Astrocyte of the hippocampus (primary cell): ENCODE measurements at places on chromosomes 5 and 9.

DNA sequence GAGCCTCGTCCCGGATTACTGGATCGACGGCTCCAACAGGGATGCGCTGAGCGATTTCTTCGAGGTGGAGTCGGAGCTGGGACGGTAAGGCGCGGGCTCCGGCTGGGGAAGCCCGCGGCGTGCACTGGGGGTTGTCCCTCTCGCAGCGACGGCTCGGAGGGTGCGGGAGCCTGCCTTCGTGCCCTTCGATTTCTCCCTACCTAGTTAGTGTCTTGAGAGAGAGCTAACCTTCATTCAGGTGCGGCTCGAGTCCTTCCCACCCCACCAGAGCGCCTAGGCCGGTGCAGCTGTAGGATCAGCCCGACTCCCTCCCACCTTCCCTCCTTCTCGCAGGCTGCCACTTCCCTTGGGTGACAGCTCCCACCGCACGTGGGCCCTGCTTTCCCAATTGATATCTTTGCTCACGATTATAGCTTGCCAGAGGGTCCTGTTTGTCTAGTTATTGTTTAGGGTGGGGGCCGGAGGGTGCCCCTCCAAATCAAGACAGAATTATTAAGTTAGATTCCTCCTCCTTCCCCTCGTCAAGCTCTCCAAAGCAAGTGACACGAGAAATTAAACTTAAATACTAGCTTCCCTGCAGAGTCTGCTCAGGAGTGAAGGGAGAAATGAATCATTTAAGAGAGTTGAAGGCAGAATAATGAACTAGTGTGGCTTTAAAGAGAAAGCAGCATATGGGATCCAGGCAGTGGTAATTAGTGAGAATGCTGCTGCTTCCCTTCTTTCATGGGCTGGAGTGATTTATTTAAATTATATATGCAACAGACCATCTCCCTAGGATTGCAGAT, 569 bp downstream of the CAMK4 start:
- peak; percentile 16 for DNase-seq

- no peak for DNase-seq
Observed at GRCh38 chr9:17622141-17622540, 43.3 kb downstream of the SH3GL2 start.

- DNase-seq, result no peak
Observed at GRCh38 chr9:7348692-7349091, 450.9 kb downstream of the DMAC1 start.

DNA sequence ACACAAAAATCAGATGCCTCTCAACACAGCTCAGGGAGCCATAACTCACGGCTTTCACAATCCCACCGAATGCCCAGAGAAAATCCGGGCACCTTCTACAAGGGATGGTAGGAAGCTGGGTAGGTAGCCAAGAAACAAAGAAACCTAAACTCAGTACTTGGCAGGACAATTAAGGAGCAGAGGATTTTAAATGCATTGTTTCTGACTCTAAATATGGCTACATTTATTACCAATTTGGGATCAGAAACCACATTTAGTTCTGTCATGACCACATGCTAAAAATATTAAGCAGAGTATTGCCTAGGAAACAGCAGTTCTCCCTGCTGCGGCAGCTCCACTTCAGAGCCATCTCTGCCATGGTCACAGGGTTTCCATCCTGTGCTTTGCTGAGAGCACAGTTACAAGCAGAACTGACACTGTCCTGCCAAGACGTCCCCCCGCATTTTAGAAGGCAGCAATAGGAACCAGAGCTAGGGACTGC, 57.5 kb downstream of the SIL1 start:
- DNase-seq, result peak; percentile 53

- DNase-seq, result peak; percentile 29
Observed at GRCh38 chr9:7237473-7238246, 479.9 kb downstream of the KDM4C start.

DNA sequence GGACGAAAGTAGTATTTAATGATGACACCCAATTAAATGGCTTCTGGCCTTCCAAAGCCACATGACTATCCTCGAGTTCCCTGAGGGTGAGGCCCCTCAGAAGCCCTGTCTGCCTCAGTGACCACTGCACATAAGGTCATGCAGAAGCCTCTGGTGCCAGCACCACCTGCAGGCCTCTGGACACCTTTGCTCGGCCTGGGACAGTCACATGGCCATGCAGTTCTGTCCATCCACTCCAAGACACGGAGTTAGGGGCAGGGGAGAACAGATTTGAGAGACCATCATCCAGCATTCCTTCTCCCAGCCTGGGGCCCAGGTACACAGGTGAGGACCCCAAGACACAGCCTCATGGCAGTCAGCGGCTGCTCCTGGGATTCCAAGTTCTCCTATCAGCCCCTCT, 145.0 kb downstream of the ROR2 start:
- DNase-seq, result no peak

DNA sequence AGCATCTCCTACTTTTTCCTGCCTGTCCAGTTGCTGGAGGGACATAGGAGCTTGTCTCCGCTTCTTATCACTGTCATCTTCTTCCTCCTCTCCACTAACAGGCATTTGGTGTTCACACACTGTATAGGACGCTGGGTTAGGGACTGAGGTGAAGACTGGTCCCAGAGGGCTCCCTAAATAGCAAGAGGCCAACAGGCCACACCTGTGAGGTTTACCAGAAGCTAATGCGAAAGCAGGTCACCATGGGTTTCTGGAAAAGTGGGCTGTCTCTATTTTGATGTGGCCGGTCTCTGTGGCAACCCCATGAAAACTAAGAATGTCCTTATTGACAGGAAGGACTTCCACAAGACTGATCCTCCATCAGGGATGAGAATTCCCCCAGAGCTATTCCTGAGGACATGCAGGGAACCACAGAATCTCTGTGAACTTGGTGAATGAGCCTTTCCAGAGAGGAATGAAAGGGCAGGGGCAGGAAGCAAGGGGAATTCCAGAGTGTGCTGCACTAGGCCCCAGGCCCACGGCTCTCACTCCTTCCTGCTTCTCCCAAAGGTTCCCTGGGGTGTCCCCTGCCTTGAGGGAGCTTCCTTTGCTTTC, 61.7 kb downstream of the DAP start:
- DNase-seq, result no peak

- DNase-seq, result peak; percentile 76
Observed at GRCh38 chr9:99807276-99807852, 14.3 kb upstream of the NR4A3 start.

DNA sequence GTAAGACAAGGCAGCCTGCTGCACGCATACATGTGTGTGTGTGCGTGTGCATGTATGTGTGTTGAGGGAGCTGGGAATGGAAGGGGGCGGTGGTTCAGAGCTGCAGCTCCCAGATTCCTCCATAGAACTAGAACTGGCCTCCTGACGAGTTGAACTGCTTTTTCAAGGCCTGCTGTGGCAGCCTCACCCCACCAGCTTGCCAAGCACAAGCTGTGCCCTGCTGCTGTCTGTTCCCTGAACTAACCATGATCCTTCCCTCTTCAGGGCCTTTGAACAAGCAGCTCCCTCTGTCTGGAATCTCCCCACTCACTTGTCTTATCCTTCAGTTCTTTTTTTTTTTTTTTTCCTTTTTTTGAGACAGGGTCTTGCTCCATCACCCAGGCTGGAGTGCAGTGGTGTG, 22.6 kb downstream of the LRSAM1 start:
- no peak for DNase-seq

DNA sequence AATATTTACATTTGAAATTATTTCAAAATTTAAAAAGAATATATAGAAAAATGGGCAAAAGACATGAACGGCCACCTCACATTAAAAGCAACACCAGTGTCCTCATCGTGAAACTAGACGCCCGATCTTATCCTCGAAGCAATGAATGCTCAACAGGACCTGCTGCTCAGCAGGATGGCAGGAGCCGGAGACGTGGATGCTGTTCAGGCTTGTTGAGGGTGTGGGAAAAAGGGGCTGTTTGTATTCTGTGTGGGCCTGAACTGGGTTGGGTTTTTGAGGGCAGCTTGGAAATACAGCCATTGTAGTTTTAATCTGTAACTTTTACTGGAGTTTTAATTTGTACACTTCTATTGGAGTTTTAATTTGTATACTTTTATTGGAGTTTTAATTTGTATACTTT, 20.3 kb downstream of the EXOC3 start:
- DNase-seq, result no peak

DNA sequence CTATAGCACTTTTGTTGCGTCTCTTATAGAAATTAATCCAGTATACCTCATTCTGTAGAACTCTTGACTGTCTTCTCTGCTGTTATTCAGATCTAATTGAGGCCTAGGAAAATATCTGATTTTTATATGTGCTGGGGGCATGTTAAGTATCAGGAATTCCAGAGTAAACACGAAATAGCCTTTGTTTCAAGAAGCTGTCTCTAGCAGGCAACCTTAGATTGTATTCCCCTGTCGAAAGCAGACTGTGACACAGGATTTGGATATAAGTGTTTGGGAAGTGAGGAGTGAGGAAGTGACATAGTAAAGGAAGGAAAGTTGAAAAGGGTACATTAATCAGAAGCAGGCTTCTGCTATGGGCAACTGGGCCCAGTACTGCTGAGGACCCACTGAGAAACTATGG, 72.1 kb upstream of the RASA1 start:
- peak; percentile 16 for DNase-seq

- DNase-seq, result peak; percentile 80
Observed at GRCh38 chr9:137550231-137550621, at the start of gene PNPLA7. Gene PNPLA7, minus strand, starts transcription at chr9:137550402. Its CDS starts 205 bp downstream, at chr9:137550197.

GRCh38 chr9:72675586-72675985, 154.2 kb downstream of the TMC1 start:
- DNase-seq, result peak; percentile 90

DNA sequence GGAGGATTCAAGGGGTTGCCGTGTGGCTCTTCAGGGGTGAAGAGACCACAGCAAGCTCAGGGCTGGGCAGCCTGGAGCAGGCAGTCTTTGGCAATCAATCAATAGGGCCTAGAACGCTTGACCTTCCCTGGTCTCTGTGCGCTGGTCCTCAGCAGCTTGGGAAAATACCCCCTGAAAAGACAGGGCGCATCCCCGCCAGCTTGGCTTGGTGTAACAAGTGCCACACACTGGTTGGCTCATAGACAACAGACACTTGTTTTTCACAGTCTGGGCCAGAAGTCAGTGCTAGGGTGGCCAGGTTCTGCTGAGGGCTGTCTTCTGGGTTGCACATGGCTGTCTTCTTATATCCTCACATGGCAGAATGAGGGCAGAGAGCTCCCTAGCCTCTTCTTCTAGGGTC, 141.1 kb downstream of the HSD17B3 start:
- no peak for DNase-seq

DNA sequence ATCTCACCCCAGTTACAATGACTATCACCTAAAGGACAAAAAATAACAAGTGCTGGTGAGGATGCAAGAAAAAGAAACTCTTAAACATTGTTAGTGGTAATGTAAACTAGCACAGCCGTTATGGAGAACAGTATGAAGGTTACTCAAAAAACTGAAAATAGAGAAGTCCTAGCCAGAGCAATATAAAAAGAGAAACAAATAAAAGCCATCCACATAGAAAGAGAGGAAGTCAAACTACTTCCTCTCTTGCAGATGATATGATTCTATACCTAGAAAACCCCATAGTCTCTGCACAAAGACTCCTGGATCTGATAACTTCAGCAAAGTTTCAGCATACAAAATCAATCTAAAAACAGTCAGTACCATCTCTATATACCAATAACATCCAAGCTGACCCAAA, 221.5 kb upstream of the FAM174A start:
- DNase-seq, result no peak

GRCh38 chr5:96816411-96816939, 8.7 kb upstream of the ERAP1 start:
- DNase-seq, result no peak

GRCh38 chr5:64384765-64385164, 121.0 kb upstream of the RGS7BP start:
- DNase-seq, result peak; percentile 53

- DNase-seq, result no peak
Observed at GRCh38 chr5:158155067-158155466, 296.1 kb upstream of the CLINT1 start.

DNA sequence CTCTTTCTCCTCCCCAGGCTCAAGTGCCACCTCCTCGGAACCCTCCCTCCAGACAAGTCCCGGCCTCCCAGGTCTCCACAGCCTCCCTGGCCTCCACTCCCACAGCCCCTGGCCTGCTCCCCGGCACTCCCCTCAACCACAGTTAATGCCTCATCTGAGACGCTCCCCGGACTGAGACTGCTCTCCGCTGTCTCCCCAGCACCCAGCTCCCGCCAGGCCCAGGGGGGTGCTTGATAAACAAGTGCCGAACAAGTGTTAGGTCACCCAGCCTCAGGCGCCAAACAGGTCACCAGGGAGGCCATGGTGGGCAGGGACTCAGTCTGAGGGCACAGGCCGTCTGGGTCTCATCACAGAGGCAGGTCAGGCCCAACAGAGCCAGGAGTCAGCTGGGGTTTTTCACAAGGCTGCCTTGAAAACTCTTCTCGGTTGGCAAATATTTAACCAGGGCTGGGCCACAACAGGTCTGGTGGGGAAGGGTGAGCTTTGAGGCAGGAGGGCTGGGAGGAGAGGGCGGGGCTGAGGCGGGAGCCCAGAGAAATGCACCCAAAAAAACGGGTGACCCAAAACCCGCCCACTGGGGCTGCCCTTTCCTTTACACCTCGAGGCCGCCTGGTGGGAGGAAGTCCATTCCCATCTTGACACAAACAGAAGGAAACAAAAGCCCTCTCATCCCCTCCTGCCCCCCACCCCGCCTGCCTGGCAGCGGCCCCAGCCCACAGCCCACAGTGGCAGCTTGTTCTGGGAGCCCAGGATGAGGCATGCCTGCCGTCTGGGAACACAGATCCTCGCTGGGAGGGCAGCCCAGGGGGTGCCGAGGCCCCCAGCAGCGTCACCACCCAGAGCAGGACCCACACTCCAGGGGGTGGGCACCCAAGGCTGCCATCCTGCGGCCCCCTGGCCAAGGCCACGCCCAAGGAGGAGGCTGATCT, 66.6 kb upstream of the STXBP1 start:
- DNase-seq, result peak; percentile 97

GRCh38 chr5:133729800-133730199, 117.5 kb upstream of the FSTL4 start:
- no peak for DNase-seq

DNA sequence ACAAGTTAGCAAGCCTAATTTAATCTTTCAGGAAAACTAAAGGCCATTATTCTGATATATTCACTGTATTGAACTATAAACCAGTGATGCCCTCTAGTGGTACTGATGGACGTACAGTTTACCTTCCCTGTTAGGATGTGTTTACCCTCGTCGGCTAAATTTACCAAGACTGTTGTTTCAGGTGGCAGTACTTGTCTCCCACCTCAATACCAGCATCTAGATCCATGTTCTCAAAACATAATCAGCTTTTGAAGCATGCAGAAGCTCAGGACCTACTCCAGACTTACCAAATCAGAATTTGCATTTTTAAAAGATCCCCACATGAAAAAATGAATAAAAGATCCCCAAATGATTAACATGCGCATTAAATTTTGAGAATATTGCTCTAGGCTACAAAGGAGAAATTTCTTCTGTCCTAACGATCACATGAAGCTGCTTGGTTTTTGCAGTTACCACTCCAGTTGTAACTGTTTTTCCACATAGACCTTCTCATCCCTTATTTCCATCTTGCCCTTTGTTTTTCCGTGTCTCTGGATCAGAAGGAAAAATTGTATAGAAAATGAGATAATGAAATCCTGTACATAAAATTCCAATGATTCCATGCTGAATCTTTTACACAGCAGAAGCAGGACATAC, 3.2 kb upstream of the BAAT start:
- peak; percentile 67 for DNase-seq
